Stimulated activated CD8-positive, alpha-beta memory T cell treated with anti-CD3 and anti-CD28 coated beads, Interleukin-15, amount 100 ng/mL, for 1 hour (primary cell): ENCODE measurements at places on chromosomes 3 and 15.

GRCh38 chr3:83218383-83219200, 1457.1 kb upstream of the GBE1 start:
- DNase-seq: no peak

DNA sequence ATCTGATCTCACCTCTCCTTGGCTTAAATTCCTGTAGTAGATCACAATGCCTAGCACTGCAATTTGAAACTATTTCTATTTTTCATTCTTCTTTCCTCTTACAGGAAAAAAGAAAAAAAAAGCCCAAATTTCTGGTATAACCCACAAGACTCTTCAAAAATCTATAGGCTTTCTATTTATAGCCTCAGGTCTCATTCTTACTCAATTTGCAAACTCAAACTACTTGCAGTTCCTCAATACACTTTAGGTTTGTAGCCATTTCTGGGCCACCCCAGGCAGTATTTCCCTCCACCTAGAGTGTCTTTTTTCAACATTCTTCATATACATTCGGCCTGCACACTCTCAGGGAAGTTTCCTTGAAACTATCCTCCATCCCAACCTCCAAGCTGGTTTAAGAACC, 169.0 kb downstream of the TBC1D5 start:
- no peak for DNase-seq

DNA sequence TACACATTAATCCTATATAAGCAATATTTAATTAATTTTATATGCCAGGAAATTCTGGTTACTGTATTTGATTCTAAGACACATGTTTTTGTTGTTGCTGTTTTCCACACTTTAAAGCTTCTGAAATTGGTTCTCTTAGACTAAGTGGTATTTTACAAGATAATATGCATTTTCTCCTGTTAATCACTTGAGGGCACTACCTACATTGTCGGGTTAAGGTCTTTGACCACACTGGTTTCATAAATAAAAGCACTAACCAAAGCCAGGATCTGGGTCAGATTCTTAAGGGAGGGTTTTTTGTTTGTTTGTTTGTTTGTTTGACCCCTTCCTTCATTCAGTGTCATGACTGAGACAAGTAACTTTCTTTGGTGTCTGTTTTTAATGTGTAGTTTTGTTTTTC, 590.2 kb downstream of the RBMS3 start:
- no peak for DNase-seq

GRCh38 chr3:66033241-66034138, 5.2 kb downstream of the MAGI1 start:
- DNase-seq: no peak

- DNase-seq: no peak
These were observed 3.5 kb downstream of the CHD2 start for GRCh38 chr15:92903631-92903965.

DNA sequence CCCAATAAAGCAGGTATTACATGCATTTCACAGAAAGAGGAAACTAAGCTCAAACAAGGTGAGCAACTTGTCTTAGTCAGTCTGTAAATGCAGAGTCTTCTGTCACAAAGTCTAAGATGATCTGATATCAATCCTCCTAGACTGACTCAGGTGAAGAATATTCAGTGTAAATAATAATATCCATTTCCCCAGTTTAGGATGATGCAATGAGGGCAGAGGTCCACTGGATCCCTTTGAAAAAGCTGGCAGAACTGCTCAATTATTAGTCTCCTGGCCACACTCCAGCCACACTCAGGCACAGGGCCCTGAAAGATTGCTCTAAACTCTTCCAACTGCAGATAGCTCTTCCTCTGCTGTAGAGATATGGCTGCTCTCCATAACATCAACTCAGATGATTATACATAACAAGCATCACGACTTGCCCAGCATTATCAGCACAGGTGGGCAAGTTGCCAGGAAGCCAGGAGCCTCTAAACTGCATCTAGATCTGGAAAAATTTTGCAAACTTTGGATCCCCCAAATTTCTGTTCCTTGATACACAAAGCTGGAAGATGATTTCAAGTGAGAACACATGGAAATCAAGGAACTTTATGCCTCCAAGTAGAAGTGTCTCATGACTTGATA, 129.8 kb upstream of the CPNE4 start:
- no peak for DNase-seq

DNA sequence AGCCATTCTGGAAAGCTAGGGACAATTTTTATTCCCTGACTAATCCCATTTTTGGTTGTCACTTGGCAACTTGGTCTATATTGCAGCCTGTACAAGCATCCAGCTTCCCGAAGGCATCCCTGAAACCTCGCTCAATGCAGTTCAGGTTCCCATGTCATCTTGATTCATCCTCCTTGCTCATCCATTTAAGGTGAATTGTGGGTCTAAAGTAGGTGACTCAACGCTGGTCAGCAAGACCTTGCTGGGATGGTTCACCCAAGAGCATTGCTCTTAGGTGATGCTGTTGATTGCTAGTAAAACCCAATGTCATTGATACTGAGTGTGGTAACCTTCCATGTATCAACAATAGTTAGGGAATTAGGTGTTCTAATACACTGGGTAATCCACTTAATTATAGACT, 13.1 kb upstream of the RAB8B start:
- DNase-seq: no peak

GRCh38 chr15:62867844-62868243, 174.7 kb upstream of the TPM1 start:
- no peak for DNase-seq

DNA sequence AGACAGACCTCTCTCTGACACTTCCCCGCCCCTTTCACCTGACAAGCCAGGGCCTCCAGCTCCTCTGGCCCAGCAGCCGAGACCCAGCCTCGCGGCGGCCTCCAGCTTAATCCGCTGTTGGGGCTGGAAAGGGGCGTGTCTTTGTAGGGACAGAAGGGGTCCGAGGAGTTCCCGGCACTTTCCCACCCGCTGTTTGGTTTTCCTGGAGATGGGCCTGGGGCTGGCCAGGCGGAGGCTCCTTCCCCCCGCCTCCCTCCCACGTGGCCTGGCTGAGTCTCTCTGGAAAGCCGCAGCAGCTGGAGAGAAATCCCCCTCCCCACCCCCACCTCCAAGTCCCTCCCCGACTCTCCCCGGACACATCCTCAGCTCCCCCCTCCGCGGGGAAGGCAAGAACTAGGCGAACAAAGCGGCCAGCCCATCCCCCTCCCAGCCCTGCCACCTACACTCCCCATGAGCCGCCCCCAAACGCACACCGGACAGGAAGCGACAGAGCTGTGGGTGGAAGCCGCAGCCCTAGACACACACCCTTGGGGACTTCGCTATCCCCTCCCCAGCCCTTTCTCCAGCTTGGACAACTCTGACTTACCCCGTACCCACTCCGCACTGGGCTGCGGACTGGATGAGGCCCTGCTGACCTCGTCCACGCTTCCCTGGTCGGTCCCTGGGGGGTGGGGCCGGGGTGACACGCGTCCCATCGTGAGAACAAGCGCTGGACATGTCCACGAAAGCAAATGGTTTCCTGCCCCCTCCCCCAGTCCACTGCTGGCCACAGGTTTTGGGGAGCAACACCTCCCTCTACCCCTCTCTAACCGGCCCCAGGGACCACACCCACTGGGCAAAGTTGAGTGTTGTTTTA, 1.2 kb downstream of the IGDCC4 start:
- DNase-seq: no peak

DNA sequence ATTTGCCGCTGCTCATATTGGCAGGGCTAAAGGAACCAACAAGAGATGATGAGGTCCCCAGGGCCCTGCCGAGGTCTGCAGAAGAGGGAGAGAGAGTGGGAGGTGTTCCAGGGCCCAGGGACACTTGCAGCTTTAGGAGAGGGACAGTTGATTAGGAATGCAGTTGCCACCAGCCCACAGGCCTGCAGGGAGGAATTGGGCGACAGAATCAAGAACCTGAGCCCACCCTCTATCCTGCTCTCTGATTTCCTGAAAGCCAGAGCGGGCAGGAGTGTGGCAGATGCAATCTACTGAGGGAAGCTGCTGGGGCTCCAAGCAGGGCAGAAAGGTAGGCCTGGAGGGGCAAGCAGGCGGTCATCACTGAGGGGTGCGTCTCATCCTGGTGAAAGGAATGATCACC, 12.1 kb upstream of the PRR23E start:
- no peak for DNase-seq

DNA sequence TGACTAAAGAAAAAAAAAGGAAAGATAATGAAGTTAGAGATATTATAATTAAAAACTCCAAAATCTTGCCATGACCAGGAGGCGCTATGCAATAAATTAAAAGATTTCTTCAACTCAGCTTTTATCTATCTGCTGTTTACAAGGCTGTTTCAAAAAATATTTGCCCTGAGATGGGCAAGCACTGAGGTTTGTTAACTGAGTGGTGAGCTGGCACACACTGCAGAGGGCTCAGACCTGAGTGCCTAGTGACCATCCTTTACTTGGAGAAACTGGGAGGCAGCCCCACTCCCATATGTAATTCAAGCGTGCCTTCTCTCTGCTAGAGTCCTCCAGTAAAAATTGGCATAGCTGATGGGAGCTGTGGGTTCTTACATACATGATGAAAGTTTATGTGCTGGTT, 198.7 kb upstream of the TBC1D5 start:
- DNase-seq: no peak

DNA sequence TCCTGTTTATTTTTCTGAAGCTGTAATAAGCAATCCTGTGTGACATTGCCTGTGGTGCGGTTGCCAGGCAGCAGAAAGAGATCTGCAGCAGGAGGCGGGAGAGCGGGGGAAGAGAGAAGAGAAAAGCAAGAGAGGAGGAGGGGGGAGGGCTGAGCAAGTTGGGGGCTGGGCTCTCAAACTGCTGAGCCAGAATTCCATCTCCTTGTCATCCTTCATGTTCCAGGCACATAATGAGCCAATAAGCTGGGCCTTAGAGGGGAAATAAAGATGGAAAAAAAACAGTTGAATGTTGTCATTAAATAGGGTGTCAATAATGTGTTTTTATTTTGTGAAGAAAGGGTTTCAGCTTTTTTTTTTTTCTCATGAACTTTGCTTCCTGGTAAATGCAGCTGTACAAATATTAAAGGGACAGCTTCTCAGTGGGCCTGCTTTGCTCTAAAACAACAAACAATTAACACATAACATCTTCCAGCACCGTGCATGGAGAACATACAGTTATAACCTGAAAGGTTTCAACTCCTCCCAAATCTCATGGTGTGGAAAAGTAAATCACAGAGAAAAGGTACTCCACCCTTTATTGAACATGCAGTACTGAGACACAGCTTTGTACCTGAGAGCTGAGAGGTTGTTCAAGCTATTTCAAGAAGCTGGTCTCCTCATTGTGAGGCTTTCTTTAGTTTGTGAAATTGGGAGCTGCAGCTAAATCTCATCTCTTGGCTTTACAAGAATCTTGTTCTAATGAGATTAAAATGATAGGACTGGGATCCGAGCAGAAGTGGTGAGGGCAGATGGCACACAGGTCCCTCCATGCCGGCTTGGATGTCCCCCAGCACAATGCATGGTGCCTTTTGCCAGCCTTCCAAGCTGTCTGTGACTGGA, 451.1 kb upstream of the KCNMB2 start:
- no peak for DNase-seq

DNA sequence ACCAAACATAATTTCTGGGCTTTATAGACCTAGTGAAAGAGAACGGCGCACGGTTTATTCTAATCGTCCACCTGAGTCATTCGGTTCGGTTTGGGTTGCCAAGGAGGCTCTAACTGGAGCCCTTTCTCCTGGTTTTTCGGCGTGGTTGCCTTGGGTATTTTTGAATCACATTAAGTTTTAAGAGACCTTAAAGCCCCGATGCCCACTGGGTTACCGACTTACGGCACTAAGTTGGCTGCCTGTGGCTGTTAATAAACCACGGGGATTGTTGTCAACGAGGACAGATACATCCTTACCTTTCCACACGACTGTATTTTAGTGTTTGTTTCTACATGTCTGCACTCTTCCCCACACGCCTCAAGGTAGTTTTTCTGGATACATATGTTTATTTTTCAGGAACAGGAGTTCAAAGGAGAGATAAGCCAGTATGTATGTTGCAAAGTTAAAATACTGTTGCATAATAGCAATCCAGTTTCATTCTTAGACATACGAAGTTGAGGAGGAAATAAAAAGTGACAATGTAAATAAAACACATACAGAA, 1.2 kb upstream of the ANP32A start:
- no peak for DNase-seq

DNA sequence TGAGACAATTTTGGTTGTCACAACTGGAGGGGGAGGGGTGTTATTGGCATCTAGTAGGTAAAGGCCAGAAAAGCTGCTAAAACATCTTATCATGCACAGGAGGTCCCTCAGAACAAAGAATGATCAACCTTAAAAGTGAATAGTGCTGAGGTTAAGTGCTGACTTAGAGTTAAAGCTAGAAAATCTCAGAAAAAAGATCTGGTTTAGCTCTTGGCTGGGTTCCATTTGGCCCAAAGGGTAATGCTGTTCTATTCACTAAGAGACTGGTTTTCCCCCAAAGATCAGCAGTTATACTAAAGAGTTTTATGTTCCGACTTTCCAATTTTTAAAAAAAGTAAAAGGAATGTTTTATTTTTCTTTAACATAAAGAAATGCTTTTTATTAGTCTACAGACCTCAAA, 15.6 kb downstream of the DCBLD2 start:
- DNase-seq: no peak

DNA sequence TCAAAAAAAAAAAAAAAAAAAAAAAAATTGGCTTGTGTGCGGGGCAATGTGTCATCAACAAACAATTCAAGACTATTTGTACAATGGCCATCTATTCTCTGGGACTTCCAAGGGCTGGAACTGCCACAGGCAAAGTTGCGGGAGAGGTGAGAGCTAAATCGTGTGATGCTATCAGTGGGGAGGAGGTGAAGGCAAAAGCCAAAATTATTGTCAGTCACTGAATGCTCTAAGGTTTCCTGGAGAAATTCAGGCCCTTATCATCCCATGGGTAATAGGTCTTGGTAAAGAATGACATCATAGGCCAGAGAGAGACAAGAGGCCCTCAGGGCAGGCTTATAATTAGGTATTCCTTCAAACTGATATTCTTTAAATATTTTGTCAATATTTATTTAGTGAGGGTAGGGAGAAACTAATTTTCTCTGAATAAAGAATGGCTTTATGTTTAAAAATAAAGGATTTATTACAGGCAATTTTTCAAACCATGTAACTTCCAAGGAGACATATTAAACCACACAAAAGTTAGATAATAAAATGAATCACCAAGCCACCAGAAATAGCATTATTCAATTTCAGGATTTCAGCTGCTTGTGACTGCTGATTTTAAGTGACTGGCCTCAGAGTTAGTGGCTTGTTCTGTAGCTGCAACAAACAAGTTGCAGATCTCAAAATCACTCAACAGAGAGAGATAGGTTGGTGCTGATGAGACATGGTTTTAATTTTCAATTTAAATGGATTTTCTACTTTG, 226.3 kb upstream of the MRPL3 start:
- no peak for DNase-seq
